ENCODE measurements at places on chromosomes 11 and 22. TPM values are rescaled to one million over a fixed set of nuclear protein-coding genes. Genes with fewer than 3 reads are reported as not detected.

DNA sequence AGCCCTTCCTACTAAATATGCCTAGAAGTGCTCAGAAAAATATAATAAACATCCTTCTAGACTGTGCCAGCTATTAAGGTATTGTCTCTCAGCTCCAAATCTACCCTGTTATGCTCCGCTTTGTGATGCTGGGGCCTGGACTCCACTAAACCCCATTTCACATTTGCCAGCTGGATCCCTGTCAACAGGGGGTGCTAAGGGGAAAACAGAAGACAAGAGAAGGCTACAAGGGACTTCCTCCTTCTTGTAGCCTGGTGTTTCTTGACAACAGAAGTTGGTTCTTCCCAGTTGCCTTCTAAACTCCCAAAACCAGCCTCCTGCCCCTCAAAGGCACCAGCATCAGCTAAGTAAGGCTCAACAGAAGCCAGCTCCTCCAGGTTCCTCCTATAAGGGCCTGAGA lies 5.2 kb downstream of the NUMA1 start:
- no peak for DNase-seq

GRCh38 chr11:112178936-112179335 lies 3.6 kb downstream of the BCO2 start:
- DNase-seq = no peak

- DNase-seq = no peak
Measured at GRCh38 chr11:38667359-38667758, 2069.3 kb upstream of the RAG2 start.

DNA sequence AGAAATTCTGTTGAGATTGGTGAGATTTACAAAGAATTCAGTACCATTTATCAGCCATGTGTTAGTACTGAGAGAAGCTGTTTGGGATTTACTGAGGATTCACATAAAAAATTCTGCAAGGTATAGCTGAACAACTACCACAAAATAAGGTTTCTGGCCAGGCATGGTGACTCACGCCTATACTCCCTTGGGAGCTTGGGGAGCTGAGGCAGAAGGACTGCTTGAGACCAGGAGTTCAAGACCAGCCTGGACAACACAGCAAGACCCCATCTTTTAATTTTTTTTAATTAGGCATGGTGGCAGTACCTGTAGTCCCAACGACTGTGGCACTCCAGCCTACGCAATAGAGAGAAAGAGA lies 86.7 kb downstream of the SIK3 start:
- no peak for DNase-seq

CNIH2 gene
- 0.34 TPM for total RNA-seq

DNA sequence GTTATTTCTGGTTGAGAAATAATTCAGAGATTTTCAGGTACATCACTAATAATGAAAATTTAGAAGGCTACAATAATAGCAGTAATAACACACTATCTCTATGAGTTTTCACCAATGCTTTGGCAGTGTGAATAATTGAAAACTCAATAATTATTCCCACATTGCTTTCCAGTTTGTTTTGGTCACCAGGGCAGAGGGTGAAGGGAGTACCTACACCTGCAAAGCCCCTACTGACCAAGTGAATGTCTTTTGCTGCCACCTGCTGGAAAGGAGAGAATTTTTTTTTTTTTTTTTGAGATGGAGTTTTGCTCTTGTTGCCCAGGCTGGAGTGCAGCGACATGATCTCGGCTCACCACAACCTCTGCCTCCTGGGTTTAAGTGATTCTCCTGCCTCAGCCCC lies 3.2 kb downstream of the NELL1 start:
- DNase-seq = no peak

EMID1 gene
- total RNA-seq = not detected

DNA sequence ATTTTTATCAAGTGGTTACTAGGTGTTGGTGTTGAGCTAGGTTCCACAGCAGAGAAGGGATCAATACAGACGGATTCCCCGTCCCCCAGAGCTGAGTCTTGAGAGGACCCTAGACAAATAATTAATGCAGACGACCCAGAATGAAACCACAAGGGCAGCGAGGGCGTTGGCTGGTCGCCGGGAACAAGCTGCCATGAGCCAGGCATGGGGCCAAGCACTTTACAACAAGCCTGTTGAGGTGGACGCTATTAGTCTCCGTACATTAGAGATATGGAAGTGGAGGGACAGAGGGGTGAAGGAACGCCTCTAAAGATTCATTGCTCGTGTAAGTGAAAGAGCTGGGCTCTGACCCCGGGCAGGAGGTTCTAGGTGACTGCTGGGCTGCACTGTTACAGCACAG lies 77.1 kb upstream of the EIF3D start:
- no peak for DNase-seq

MYO7A gene
- total RNA-seq = 0.27 TPM

SC5D gene
- total RNA-seq = 77.0 TPM

- no peak for DNase-seq
Measured at GRCh38 chr11:67489203-67489884, 6.5 kb downstream of the AIP start.

- DNase-seq = no peak
Measured at GRCh38 chr11:16792426-16792825, 54.0 kb downstream of the C11orf58 start.

DNA sequence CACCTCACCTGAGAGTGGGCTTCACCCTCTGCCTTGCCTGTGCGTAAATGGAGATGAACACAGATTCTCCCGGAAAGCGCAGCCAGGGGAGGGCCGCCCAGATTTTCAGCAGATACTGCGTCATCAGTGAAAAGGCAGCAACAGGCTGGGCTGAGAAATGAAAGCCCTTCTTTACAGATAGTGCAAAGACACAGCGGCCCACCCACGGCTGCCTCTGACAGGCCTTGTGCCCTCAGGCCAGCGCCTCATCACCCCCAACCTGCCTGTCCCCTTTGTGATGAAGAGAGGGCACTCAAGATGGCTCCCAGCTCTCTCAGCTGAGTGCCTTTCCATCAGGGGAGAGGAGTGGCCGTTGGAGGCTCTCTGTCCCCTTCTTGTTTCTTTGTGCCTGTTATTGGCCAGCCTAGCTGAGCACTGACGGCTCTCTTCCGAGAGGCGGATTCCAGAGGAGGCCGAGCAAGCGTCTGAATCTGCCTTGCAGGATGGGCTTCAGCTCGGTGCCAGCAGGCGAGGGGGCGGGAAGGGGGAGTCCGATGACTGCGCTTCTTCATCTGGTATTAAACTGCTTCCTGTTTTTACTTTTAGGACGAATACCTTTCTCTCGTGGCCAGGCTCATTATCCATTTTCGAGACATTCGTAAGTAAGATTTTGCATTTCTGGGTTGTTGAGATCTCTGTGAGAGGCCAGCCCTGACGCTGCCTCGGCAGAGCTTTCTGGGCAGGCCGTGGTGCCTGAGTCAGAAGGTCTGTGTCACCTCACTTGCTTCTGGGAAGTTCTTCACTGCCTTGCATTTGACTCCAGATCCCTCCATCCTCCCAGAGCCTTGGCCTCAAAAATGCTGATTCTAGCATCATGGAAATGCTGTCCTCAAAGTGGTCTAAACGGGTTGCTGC lies 43.7 kb downstream of the MED15 start:
- DNase-seq = no peak

- DNase-seq = no peak
Measured at GRCh38 chr11:115257678-115258077, 246.5 kb downstream of the CADM1 start.

- DNase-seq = no peak
Measured at GRCh38 chr11:111000400-111001080, 245.0 kb upstream of the POU2AF2 start.

APOA5 gene
- total RNA-seq = not detected

- DNase-seq = peak; percentile 56
Measured at GRCh38 chr11:115765803-115766239, 261.6 kb upstream of the CADM1 start.

HMBS gene
- 24.4 TPM for total RNA-seq

DNA sequence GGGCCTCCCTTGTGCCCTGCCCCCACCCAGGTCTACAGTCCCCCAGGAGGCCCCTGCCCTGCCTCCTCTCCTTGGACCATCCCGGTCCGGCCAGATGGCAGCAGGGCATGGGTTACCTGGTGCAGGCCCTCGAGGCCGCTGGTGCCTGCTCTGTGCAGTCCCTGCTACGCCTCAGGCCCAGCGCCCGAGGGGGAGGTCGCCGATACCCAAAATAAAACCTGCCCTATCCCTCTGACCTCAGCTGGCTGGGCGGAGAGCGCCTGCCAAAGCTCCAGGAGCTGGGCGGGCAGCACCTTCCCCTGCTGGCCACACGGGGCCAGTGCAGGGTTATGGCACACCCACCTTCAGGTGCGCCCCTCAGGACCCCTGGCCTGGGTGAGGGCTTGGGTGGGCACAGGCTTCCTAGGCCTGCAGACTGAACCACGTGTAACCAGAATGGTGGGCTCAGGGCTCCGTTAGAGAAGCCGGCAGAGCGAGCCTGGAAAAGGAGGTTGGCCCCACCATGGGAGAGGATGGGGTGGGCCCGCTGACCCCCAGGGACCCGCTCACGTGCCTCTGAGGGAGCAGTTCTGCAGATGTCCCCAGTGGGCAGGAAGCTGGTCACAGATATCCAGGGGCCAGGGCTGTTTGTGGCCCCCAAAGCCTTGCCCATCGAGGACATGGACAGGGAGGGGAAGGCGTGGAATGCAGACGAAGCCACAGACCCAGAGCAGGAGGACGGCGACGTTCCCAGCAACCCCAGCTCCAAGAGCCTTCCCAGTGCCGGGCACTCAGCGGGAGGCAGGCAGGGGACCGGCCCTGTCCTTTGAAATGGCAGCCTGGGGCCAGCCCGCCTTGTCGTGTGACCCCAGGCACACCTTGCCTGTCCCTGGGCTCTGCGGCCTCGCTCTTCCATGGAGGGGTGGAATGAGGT lies 1.7 kb upstream of the TNNT3 start:
- DNase-seq = no peak

GRCh38 chr22:41445129-41446056 lies 1.2 kb downstream of the TOB2 start:
- peak; percentile 31 for DNase-seq

DNA sequence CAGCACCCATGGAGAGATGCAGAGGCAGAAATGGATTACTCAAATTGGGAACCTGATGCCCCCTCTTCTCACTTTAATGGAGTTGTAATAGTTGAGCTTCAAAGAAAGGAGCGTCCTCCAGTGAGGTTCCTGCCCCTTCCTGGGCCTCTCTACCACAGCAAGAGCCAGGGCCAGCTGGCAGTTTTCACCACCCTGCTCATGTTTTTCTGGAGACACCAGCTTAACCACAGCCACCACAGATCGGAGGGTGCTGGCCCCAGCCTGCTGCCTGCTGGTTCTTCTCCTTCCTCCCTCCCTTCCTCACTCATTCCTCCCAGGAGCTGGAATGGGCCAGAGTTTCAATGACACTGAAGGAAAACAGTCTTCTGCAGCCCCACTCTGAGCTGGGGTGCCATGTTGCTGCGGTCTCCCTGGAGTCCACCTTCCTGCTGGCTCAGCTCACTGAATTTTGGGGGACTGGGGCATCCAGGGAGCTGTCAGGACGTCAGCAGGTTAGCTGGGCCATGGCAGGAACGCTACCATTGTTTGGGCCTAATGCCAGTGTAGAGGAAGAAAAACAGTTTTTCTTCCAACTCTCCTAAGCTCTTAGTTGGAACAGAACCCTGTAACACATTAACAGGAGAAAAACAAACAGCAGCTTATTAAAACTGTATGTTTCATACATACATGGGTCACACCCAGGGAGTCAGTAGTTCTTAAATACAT lies 57.7 kb downstream of the TRAF6 start:
- DNase-seq = no peak

INPP5J gene
- total RNA-seq = 1.3 TPM

GRCh38 chr11:34790620-34791019 lies 125.6 kb downstream of the APIP start:
- no peak for DNase-seq
